ENCODE measurements at places on chromosomes 11 and 22. TPM values are rescaled to one million over a fixed set of nuclear protein-coding genes. Genes with fewer than 3 reads are reported as not detected.

DNA sequence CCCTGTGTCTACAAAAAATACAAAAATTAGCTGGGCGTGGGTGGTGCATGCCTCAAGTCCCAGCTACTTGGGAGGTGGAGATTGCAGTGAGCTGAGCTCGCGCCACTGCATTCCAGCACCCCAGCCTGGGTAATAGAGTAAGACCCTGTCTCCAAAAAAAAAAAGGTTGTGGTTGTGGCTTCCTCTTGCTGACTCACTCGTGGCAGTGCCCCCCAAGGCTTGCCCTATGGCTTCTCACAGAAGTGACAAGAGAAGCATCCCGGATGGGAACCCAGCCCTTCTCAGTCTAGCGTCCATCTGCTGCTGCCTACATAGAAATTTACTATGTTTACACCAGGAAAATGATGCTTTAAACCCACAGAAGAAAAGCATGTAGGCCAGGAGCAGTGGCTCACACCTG is 68.5 kb upstream of the PITPNB start:
- no peak for DNase-seq

- DNase-seq: no peak
Measured at GRCh38 chr11:17414992-17415391, 26.5 kb upstream of the KCNJ11 start.

DNA sequence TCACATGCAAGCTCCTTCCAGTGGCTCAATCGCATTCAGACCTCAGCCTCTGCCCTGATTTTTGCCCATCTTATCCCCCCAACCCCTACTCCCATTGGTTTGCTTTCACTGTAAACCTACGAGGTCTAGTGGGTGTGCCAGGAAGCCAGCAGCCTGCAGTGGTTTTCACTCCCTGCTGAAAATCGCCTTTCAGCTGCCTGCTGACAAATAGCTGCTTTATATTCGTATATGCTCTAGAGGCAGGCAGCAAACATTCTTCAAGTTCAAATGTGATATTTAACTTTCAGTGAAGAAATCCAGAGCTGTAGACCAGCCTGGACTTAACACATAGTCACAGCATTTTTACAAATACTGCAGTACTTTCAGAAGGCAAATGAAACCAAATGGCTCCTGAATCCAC is 92.8 kb upstream of the APOA1 start:
- no peak for DNase-seq

IGLL1 gene
- not detected for total RNA-seq

GRCh38 chr11:126172596-126173038 is 38.8 kb downstream of the RPUSD4 start:
- no peak for DNase-seq

DNA sequence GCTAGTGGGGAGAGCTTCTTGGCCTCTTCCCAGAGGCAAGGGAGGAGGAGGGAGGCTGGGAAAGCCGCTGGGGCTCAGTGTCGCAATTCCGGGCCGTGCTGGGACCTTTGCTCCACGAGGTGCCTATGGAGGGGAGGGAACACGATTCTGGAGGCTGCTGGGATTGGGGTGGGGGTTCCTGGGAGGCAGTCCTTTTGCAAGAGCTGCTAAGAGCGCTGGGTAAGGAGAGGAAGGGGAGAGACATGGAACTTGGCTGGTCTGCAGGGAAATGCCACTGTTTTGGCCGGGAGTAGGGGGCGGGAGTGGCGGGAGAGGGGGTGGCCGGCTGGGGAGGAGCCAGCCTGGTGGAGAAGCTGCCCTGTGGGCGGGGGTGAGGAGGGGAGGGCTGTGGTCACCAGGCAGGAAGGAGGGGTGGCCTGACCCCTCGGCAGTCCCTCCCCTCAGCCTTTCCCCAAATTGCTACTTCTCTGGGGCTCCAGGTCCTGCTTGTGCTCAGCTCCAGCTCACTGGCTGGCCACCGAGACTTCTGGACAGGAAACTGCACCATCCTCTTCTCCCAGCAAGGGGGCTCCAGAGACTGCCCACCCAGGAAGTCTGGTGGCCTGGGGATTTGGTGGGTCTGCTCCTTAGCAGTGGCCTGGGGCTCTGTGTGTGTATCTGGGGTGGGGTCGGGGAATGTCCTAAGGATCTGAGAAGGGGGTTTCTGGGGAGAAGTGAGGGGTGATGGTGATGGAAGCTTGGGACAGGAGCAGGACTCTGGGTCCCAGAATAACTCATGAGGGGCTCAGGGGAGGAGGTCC is at the start of gene NR1H3:
TSS of gene NR1H3 (plus strand) at position 480 of the 800 bp plus-strand sequence. CDS start 1,221 bp downstream, outside the sequence.
- DNase-seq: peak; percentile 86

BCL2L13 gene
- 111 TPM for total RNA-seq

GRCh38 chr11:315051-315481 is 1.2 kb downstream of the IFITM1 start:
- no peak for DNase-seq

GRCh38 chr11:57490456-57491248 is 24.9 kb downstream of the SLC43A1 start:
- no peak for DNase-seq

PIH1D2 gene
- total RNA-seq: 2.2 TPM

GRCh38 chr11:110131386-110132123 is 38.4 kb downstream of the ZC3H12C start:
- no peak for DNase-seq

DNA sequence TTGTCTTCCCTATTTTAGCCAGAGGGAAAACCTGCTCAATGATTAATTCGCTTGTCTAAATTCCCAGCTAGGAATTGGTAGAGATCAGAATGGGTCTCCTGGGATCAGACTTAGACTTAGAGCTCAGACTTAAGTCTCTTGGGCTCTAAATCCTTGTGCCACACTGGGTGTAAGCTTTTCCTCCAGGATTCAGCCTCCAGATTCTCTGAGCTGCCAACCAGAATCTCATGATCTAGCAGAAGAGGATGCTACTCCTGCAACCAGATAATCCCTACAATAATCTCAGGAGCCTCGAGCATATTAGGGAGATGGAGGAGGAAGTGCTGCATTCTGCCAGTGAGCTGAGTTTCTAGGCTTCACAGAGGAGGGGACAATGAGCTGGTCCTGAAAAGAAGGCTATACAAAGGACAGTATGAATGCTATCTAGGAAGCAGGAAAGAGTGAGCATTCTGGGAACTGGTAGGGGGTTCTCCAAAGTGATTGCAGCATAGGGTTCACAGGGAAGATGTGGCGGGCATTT is 211.6 kb upstream of the SESN3 start:
- DNase-seq: no peak

MOV10L1 gene
- 0.49 TPM for total RNA-seq

KCNK7 gene
- total RNA-seq: 0.85 TPM

GNG3 gene
- total RNA-seq: not detected

GRCh38 chr11:73185680-73186293 is 32.3 kb upstream of the P2RY2 start:
- DNase-seq: no peak

- DNase-seq: no peak
Measured at GRCh38 chr11:45388472-45388871, 102.3 kb upstream of the SYT13 start.

DNA sequence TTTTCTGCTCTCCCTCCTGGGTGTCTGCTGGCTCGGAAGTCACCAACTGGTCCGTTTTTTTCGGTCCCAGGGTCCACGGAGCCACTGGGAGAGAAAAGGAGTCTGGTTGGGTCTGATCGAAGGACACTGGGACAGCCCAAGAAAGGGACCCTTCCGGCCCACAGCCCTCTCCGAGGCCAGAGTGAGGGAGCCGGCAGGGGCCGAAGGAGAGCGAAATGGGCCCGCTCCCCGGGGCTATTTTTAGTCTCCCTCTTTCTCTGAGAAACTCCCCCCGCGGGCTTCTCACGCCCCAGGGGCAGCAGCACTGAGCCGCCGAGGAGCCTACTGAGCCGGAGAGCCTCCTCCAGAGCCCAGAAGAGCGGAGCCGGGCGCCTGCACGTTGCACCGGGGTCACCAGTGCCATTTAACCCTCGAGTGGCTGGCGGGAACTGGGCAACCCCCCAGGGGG is 1.9 kb downstream of the ESAM start:
- peak; percentile 54 for DNase-seq

- no peak for DNase-seq
Measured at GRCh38 chr11:43790444-43790794, 90.2 kb upstream of the ALKBH3 start.

DNA sequence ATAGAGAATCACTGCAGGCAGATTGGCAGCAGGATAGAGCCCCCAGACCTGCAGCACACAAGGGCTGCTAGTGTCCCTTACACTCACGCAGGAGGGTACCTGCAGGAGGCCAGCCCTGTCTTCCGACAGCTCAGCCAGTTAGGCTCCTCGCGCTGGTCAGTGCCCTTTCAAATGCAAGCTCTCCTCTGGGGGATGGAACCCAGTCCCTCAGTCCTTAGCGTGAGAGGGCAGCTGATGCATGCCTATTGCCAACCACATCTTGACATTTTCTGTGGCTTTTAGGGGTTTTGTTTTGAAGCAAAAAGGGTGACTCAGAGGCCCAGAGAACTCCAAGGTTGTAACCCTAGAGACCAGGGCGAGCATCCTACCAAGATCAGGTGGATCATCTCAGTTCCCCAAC is 40.0 kb downstream of the WNT11 start:
- no peak for DNase-seq

DNA sequence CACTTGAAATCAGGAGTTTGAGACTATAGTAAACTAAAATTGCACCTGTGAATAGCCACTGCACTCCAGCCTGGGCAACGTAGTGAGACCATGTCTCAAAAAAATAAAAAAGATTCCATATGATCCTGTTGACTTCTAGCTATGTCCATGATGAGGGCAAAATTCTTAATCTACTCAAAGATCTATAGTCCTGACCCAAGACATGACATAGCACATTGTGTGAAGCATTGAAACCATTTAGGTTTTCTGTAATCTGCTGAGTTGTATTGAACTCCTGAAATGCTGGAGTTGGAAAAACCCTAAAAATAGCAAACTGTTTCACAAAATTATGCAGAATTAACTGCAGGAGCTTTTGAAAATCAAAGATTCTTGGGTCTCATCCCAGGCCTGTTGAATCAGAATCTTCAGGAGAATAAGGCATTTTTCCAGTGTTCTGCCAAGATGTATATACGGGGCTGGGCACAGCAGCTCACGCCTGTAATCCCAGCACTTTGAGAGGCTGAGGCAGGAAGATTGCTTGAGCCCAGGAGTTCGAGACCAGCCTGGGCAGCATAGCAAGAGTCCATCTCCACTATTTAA is 29.8 kb upstream of the LDHA start:
- DNase-seq: no peak

CACNA1I gene
- total RNA-seq: 0.05 TPM

LBHD1 gene
- 2.1 TPM for total RNA-seq

DNA sequence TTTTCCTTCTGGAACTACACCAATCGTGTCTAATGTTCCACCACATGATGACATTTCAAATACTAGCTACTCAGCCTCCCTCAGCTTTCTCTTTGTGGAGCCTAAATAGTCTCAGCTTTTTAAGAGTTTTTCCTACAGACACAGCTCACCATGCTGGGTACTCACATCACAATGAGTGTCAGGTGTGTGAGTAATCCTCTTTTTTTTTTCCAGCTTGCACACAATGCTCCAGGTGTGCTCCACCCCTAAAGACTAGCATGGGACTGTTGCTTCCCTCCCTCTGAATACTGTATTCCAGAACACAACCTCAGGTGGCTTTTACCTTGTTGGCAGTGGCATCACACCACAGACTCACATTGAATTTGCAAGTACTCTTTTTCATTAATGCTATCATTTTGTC is 11.7 kb downstream of the BTG4 start:
- DNase-seq: no peak

SERHL2 gene
- 3.5 TPM for total RNA-seq

- DNase-seq: peak; percentile 76
Measured at GRCh38 chr11:8871171-8871775, 39.7 kb upstream of the AKIP1 start.

DNA sequence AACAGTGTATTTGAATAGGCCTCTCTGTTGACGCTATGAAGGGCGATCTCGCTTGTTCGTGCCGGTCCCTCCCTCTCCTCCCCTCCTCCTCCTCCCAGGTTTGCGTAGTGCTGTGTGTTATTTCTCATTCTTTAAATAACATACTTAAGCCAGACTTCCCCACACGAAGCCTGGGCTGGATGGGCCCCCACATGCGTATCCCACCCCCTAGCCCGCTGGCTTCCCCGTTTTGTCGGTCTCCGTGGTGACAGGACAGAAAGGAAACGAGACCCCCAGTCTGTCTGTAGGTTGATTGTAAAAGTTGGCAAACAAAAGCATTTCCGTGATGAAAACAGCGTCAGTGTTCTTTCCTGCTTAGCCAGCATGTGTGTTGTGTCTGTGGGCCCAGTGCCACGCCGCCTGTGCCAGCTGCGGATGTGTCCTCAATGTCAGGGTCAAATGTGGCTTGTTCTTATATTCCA is 27.3 kb downstream of the FAM118A start:
- DNase-seq: peak; percentile 84

GRCh38 chr11:34147581-34147980 is 42.2 kb downstream of the NAT10 start:
- no peak for DNase-seq

UQCC3 gene
- 6.9 TPM for total RNA-seq

- DNase-seq: peak; percentile 53
Measured at GRCh38 chr22:20979243-20979809, 2.8 kb upstream of the LZTR1 start.

TUB gene
- total RNA-seq: 22.8 TPM

PRR5 gene
- 2.9 TPM for total RNA-seq

ART5 gene
- total RNA-seq: 1.4 TPM

C22orf42 gene
- not detected for total RNA-seq

DNA sequence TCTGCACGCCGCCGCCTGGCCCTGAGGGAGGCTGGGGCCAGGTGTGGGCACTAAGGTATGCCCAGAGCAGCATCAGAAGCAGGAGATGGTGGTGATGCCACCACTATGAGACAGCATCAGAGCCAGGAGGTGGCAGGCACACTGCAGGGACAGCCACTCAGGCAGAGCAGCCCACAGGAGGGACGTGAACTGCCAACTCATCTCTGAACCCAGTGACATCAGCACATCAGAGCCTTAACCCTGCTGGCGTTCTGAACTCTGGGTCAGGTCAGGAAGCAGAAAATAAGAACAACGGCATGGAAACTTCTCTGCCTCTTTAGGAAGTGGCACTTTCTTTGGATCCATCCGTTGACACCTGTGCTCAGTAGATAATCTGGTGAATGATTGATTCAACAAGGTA is 14.7 kb upstream of the IFT27 start:
- DNase-seq: no peak

DNA sequence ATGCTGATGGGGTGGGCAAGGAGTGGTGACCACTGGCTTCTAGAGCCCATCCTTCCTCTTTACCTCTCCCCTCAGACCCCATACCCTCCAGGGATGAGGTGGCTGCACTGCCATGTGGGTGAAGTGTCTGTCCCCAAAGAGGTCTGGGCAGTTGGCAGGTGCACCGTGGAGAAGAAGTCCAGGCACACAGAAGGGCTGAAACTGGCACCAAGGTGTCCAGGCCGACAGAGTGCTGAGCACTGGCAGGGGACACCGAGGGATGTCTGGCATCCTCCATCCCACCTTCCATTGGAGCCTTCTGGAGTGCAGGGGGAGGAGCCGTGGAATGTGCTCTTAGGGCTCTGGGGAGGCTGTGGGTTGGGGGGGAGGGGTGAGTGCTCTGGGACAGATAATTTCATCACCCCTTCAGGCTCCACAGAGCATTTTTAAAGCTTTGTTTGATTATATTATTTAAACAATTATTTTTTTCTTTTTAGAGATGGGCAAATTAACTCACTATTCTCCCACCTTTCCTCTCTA is 37.9 kb downstream of the PKNOX2 start:
- no peak for DNase-seq

GRCh38 chr11:6681949-6682348 is 1.2 kb downstream of the MRPL17 start:
- DNase-seq: no peak

GRCh38 chr11:130670200-130670599 is 221.8 kb downstream of the ADAMTS15 start:
- no peak for DNase-seq

DRD4 gene
- total RNA-seq: 0.22 TPM
